Activated naive CD4-positive, alpha-beta T cell treated with anti-CD3 and anti-CD28 coated beads, Interleukin-2, amount 50 U/mL, for 72 hours (primary cell): ENCODE measurements at places on chromosomes 6 and 20.
A peak's percentile ranks its signal among the peaks of the same experiment; 100 is the strongest.

GRCh38 chr6:2482773-2483172 is 237.4 kb upstream of the GMDS start:
- DNase-seq: no peak

- DNase-seq: peak; percentile 46
Observed at GRCh38 chr6:63636518-63637021, 968 bp downstream of the PHF3 start.

DNA sequence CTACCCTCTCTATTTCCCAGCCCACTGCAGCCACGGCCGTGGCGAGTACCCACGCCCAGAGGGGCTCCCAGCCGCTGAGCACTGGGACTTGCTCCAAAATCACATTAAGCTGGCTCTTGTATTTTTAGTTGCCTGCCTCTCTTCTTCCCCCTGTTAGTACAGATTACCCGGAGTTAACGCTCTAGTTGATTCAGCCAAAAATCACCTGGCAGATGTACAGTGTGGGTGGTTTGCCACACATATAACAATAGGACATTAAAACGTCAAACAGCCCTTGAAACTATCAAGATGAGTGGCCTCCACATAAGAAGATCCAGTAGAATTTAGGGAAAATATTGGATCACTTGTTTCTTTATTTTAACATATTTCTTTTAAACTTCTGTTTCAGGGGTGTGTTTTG is 268.8 kb upstream of the PRDM1 start:
- no peak for DNase-seq

- DNase-seq: peak; percentile 33
Observed at GRCh38 chr6:157597461-157598312, 216.7 kb downstream of the ZDHHC14 start.

GRCh38 chr6:28525496-28526039 is at the start of gene GPX5:
TSS of gene GPX5 (plus strand) at chr6:28525881. CDS start at chr6:28526014, 133 bp downstream.
- DNase-seq: no peak

- DNase-seq: no peak
Observed at GRCh38 chr6:138087593-138088325, 19.5 kb downstream of the PERP start.

- no peak for DNase-seq
Observed at GRCh38 chr6:48377115-48377514, 266.1 kb upstream of the PTCHD4 start.

GRCh38 chr20:48405909-48406308 is 421.9 kb downstream of the PREX1 start:
- no peak for DNase-seq

GRCh38 chr20:58987790-58988564 is 6.9 kb downstream of the NELFCD start:
- no peak for DNase-seq

DNA sequence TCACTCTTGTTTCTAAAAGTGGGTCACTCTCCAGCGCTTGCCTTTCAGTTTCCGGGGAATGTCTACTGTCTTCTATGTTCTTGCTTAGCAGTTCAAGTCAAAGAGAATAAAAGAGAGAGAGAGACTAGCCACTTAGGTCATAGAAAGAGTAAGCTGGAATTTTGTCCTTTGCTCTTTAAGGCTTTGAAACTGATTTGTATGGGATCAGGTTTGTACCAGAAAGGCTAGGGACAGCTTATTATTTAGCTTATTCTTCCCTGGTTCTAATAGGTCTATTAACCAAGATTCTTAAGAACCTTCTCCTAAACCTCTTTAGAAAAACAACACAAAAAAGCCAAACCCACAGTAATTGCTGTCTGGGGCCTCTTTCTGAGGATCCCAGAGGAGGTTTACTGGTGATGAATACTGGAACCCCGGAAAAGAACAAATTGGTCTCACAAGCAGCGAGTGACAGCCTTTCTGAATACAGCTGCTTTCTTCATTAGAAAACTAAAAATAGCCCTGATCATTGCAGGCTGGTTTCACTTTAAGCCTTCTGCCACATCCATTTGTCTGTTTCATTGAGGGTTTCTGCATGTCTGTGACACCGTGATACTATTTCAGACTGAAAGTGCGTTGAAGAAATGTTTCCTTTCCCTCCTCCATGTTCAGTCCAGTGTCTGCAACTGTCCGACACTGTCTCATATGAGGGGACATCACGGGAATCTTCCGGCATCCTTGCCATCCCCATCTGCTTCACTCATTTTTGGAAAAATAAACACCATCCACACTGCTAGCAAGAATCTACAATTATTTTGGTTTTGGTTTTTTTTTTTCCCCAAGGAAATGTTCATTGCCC is 75.1 kb upstream of the ATXN1 start:
- DNase-seq: no peak

DNA sequence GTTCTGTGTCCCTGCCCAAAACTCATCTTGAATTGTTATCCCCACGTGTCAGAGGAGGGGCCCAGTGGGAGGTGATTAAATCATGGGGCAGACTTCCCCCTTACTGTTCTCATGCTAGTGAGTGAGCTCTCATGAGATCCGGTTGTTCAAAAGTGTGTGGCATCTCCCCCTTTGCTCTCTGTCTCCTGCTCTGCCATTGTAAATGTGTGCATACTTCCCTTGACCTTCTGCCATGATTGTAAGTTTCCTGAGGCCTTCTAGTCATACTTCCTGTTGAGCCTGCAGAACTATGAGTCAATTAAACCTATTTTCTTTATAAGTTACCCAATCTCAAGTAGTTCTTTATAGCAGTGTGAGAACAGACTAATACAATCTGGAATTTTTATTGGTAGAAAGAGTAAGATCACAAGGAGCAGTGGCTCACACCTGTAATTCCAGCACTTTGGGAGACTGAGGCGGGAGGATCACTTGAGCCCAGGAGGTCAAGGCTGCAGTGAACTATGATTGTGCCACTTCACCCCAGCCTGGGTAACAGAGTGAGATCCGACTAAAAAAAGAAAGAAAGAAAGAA is 47.1 kb upstream of the SLC22A16 start:
- no peak for DNase-seq

DNA sequence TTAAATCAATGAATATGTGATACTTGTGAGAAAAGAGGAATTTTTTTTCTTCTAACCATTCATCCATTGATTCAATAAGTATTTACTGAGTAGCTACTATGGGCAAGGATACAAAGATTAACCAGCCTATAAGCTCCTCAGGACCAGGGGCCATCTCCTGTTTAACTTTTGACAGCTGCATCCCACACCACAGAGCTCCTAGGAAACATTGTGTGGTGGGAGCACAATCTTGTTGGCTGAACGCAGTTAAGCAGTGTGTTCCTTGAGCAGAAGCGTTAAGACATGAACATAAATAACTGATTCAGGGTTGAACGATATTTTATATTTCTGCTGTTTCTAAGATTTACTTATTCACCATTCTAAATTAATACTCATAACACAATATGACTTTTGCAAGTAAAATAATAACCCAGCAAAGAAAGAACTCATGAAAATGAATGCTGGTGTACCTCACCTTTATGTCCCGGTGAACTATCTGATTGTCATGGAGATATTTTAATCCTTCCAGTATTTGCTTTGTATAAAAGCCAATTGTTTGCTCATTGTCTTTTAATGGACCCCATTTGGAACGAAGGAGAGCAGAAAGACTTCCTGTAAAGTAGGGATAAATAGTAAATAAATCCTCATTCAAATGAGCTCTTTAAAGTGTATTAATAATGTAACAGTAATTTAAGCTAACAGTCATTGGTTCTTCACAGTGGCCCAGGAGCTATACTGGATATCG is 62.6 kb upstream of the MAP7 start:
- no peak for DNase-seq

DNA sequence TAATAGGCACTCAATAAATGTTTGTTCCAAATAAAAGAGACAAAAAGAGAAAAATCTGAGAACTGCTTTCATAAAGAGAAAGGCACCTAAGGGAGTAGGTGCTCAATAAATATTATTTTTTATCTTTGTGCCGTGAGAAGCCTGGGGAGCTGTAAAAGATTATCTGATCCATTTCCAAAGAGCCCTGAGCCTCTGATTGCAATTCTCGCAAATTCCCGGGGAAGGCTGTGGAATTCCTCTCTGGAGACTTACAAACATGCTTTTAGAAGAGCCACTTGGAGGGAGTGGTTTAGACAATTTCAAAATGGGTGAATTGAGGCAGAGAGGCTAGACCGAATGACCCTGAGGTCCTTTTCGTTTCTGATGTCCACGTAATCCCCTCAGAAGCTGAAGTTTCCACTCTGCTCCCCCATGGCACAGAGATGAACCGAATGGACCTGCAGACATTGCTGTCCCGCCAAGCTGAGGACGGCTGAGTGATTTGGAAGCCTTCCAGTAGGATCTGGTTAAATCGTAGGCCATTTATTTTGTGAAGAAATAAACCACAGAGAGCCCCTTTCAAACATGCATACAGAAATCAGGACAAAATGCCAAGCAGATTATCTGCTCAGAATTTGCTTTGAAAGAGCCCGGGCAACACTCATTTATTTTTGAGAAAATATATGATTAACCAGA is 77.8 kb downstream of the PKHD1 start:
- DNase-seq: no peak

DNA sequence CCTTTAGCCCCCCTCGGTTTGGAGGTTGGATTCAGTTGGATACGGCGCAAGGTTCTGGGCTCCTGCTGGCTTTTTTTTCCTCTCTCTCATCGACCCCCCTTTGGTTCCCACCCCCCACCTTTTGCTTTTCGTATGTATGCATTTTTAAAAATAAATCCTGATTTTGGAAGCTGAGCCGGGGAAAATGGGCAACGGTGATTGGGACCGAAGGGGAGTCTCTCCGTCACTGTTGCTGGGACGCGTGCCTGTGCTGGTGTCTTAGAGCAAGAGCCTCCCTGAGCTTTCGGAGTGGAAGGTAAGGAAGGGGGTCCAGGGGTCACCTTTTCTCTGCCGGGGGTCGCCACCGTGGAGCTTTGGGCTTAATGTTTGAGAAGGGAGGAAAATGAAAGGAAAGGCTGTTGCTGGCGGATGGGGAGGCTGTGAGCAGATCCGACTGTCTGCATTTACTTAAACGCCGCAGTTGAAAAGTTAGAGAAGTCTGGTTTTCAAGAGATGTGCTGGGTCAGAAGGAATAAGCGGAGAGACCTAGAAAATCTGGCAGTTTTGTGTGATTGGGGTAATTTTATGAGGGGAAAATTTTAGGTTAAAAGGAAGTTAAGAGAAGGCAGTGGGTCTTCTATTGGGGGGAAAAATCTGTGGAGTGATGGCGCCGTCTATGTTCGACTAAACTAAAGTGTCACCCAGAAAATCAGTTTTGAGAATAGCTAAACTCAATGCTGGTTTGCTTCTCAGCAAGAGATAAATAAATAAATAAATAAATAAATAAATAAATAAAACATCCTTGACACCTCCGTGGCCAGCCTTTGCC is 828 bp downstream of the ADGRB3 start:
- DNase-seq: no peak

- no peak for DNase-seq
Observed at GRCh38 chr20:15925376-15925775, 647.9 kb downstream of the KIF16B start.

GRCh38 chr20:37042986-37043972 is 52.5 kb downstream of the RBL1 start:
- DNase-seq: no peak

DNA sequence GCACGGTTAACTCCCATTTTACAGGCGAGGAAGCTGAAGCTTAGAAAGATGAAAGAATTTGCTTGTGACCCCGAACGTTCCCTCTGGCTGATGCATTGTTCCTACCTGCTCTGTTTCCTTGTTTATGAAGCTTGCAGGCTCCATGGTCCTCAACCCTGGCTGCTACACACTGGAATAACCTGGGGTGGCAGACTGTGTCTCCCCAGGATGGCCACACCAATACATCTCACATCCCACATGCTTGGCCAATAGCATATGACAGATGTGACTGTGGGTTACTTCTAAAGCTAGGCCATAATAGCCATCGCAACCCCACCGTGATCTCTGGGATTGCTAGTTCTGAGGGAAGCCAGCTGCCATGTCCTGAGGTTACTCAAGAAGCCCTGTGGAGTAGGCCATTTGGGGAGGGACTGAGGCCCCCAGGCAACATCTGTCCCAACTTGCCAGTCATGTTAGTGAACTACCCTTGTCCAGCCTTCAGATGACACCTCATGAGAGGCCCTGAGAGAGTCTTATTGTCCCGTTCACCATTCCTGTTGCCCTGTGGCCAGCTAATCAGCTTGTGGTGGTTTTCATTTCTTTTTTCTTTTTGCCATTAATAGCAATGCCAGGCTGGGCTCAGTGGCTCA is 6.7 kb upstream of the FAM110A start:
- no peak for DNase-seq

DNA sequence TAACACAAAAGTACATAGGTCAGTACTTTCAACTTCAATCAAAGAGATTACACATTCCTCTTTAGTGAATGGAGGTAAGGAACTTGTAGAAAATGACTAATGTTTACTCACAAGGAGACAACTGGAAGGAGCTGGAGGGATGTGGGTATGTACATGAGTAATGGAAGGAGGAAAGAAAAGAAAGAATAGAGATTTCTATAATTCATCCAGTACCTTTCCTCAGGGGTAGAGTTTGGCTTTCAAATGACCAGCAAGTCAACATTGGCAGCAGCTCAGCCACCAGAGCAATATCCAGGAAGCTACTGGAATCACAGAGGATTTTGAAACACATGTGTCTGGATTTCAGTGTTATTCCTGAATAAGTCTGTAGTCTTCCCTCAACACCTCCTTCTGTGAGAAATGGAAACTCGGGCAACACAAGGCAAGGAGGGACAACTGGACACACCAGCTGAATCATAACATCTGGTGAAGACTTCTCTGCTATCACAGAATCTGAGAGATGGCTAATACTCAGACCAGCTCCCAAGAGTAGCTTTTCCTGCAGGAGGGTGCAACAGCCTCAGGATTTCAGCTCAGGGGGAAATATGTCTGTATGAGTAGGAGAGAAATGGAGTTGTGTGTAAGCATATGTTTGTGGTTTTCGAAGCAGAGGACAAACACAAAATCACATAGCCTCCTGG is 98.8 kb downstream of the HAO1 start:
- no peak for DNase-seq

DNA sequence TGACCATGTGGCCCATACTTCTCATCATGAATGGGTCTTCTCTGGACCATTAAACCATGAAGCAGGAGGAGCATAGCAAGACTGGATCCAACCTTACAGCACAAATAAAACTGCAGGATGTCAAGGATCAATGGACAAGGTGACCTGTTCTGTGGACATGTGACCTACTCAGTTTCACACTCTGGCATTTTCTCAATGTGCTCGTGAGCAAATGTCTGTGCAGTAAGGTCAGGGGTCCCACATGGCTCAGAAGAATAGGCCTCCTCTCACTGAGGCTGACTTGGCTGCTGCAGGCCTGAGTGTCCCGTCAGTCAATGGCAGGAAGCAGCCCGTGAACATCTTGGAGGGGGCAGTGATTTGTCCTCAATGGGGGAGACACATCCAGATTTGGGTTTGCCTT is 60.2 kb upstream of the IL20RA start:
- no peak for DNase-seq

- no peak for DNase-seq
Observed at GRCh38 chr6:89974834-89975233, 80.6 kb downstream of the GJA10 start.
